NCI-H2029 (cell line): ENCODE measurements at places on chromosomes 13 and 19.

- DNase-seq = no peak
Observed at GRCh38 chr19:51607920-51608562, 22.2 kb downstream of the SIGLEC5 start.

DNA sequence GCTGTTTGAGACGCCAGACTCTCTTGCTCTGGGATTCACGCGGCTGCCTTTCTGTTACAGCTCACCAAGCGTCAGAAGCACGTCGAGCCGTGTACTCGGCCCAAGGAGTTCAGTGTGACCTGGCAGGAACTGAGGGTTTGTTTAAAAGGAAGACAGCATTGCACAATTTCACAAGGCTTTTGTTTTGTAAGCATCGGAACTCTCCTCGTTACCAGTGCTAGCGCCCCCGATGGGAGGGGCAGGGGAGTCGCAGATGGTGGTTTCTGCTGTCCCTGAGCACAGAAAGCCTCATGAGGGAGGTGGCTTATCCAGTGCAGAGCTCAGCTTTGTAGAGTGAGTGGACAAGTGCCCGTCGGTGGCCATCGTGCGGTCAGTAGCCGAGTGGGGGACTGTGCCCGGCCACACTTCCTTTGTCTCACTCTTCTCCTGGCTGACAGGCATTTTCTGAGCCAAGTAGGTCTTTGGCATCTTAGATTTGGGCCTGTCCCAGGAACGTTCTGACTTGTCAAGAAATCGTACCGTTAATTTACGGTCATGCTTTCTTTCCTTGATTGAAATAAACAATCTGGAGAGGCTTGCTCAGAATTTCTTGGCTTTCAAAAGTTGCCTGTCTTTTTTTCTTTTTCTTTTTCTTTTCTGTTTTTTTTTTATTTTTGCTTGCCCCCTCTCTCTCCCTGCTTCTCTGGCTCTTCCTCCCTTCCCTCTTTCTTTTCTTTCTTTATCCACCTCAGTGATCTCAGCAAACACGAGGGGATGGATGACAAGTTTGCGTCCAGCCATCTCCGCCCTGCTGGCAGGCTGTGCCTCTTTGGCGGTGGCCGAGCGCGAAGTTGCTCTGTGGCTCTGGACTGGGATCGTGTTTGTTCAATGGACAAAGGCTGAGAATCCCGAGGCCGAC, 7.7 kb downstream of the KDM4B start:
- peak; percentile 41 for DNase-seq

- no peak for DNase-seq
Observed at GRCh38 chr19:4496304-4496703, 22.0 kb downstream of the PLIN4 start.

DNA sequence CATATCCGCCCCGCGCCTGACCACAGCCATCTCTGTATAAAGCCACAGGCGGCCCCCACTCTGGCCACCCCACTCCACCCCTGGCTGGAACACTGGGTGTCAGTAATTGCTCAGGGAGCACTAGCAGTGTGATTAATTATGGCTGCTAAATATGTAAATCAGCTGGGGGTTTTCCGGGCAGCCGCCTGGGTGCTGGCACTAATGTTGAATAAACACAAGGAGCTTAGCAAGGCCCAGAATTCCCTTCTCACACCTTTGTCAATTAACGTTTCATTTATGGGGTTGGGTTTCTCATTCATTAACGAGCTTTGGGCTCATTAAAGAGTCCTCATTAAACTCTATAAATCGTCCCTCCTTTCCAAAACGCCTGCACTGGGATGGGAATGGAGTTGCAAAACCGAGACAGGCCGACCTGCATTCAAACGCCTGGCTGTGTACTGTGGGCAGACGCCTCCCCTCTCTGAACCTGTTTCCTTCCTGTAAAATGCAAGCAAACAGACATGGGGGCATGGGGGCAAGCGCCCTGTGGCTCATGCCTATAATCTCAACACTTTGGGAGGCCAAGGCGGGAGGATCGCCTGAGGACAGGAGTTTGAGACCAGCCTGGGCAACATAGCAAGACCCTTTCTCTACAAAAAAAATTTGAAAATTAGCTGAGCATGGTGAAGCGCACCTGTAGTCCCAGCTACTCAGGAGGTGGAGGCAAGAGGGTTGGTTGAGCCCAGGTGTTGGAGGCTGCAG, 17.7 kb upstream of the OLFM2 start:
- no peak for DNase-seq

- no peak for DNase-seq
Observed at GRCh38 chr13:42860485-42860884, 79.1 kb downstream of the FAM216B start.

- no peak for DNase-seq
Observed at GRCh38 chr19:14361824-14362223, 19.4 kb upstream of the ADGRE5 start.

DNA sequence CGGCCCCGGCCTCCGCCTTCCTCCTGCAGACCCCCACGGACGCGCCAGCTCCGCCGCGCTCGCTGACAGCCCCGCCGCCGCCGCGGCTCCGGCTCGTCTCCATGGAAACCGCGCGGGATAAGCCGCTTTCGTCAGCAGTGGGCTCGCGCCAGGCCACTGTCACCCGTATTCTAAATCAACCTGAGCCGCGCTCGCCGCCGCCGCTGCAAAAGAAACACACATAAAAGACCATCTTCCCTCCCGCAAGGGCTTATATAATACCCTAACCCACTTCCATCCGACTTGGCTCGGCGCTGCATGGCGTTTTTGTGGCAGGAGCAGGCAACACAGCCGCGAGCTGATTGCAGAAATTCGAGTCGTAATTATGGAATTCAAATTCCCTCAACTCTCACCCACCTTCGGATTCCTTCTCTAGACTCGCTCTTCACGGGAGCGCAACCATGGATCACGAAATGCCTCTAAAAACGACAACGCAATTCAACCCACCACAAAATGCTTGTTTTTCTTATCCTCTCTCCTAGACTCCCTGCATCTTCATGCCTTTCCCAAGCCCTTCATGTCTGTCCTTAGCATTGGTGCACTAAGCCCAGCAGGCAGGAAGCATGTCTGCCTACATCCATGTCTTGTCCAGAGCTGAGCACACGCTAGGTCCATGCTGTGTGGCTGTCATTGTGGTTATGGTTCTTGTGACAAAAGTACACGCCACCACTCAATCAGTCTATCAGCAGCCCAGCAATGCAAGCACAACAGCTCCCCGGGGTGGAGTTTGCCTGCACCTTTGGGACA, at the start of gene AMER2:
TSS of gene AMER2 (minus strand) at position 772 of the 786 bp plus-strand sequence. CDS start at position 103, 669 bp downstream.
- peak; percentile 35 for DNase-seq

DNA sequence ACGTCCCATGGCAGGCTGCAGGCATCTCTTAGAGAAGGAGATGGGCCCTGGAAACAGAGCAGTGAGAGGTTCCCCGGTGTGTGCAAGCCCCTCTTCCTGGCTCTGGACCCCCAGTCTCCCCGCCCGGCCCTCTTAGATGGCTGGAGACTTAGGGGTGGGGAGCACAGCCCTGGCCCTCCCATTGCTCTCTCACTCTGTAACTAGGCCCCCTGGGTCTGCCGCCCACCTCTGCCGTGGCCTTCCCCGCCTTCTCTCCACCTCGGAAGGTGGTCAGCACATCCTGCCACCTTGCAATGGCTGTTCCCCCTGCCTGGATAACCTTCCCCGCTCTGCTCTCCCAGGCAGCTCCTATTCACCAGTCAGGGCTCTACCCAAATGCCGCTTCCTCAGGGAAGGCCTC, 21.8 kb upstream of the C2CD4C start:
- DNase-seq = no peak

DNA sequence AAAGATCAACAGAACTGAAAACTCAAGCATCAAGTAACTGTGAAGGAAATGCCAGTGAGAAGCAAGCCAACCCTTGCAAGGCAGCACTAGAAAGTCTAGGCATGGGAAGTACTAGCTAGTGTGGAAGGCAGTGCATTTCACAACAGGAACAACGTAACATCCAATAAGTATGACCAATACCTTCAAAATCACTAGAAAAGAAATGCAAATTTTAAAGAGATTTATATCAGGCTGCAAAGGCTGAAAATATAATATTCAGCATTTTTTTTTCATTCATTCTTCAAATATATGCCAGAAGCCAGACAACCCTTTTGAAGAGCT, 121.9 kb downstream of the DLEU7 start:
- no peak for DNase-seq

GRCh38 chr13:63625869-63626268, 2210.2 kb upstream of the PCDH20 start:
- no peak for DNase-seq

GRCh38 chr19:10551698-10552301, 8.1 kb downstream of the ATG4D start:
- no peak for DNase-seq

GRCh38 chr19:51632126-51632525, 1.9 kb upstream of the SIGLEC5 start:
- DNase-seq = no peak

GRCh38 chr19:927351-927779, 1.5 kb downstream of the ARID3A start:
- no peak for DNase-seq

DNA sequence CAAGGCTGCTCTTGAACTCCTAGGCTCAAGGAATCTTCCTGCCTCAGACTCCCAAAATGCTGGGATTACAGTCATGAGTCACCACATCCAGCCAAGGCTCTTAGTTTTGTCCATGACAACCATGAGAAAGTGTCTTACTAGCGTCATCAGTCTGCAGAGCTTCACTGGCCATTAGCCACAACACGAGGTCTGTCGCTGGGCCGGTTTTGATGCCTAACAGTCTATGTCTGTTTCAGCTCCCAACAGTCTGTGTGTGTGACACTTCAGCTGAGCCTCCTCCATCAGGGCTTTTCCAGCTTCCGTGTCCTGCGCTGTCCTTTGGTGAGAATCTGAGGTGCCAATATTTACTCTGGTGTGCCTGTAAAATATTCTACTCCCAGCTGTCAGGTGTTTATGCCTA, 47.6 kb downstream of the CEP89 start:
- DNase-seq = peak; percentile 72

- no peak for DNase-seq
Observed at GRCh38 chr19:15110418-15110815, 3.2 kb downstream of the SYDE1 start.

DNA sequence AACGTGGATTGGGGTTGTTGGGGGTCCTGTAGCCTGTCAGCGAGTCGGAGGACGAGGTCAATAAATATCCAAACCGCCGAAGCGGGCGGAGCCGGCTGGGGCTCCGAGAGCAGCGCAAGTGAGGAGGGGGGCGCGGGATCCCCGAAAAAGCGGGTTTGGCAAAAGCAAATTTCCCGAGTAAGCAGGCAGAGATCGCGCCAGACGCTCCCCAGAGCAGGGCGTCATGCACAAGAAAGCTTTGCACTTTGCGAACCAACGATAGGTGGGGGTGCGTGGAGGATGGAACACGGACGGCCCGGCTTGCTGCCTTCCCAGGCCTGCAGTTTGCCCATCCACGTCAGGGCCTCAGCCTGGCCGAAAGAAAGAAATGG, 754 bp upstream of the SIX5 start:
- DNase-seq = no peak

- DNase-seq = no peak
Observed at GRCh38 chr13:73967397-73968165, 166.6 kb downstream of the KLF12 start.

- no peak for DNase-seq
Observed at GRCh38 chr13:100396776-100397175, 191.8 kb downstream of the GGACT start.

GRCh38 chr13:33231339-33231738, 54.2 kb downstream of the STARD13 start:
- no peak for DNase-seq

GRCh38 chr13:96229356-96229755, 139.4 kb downstream of the HS6ST3 start:
- no peak for DNase-seq

DNA sequence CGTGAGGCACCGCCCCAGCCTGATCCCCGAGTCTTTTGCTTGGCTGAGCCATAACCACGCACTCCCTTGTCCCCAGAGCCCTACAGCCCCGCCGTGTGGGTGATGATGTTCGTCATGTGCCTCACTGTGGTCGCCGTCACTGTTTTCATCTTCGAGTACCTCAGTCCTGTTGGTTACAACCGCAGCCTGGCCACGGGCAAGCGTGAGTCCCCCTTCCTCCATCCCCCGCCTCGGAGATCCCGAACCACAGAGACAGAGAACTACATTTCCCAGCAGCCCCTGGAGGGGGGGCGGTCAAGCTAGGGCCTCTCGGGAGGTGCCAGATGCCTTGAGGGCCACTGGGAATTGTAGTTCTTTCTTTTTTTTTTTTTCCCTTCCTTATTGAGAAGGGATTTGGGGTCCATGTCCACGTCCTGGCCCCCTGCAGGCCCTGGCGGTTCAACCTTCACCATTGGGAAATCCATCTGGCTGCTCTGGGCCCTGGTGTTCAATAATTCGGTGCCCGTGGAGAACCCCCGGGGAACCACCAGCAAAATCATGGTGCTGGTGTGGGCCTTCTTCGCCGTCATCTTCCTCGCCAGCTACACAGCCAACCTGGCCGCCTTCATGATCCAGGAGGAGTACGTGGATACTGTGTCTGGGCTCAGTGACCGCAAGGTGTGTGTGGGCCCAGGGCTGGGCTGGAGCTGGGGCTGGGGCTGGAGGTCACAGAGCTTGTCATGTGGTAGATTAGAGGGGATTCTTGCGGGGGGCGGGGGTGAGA, 25.9 kb downstream of the GRIN2D start:
- no peak for DNase-seq

GRCh38 chr13:40982772-40983171, 36.3 kb downstream of the ELF1 start:
- DNase-seq = peak; percentile 9

GRCh38 chr13:46304546-46304945, 82.5 kb downstream of the RUBCNL start:
- no peak for DNase-seq

DNA sequence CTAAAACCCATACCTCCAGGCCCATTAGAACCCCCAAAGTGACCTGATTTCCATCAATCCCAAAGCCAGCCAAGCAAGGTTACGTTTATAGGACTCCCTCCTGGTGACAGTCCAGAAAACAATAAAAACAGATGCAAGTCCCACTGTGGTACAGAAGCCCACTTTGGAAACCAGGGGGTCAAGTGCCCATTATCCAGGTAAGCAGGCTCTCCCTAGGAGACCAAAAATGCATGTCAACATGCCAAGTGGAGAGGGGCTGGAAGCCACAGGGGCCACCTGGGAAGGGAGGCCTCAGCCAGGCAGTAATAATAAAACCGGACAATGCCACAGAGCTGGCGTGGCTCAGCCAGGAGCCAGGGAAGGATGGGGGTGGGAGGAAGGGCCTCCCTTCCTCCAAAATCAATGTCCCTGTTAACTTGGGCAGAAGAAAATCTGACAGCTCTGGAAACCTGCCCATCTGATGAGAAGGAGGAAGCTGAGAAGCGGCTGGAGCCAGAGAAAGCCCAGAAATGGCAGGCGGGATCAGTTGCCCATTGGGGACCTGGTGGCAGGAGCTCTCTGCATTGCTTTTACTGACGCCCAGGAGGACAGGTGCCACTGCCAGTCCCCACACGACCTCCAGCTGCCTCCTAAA, 160.4 kb downstream of the ZIC5 start:
- no peak for DNase-seq
